ENCODE measurements at places on chromosomes 16 and 17. TPM values are rescaled to one million over a fixed set of nuclear protein-coding genes. Genes with fewer than 3 reads are reported as not detected.

Gene SNAI3
- not detected for total RNA-seq

Gene NUPR1
- total RNA-seq, result 72.5 TPM

Gene GDPD3
- 1.8 TPM for total RNA-seq

Gene GNAO1
- not detected for total RNA-seq

Gene KRT16
- total RNA-seq, result 2.2 TPM

Gene TBC1D3K
- not detected for total RNA-seq

Gene SLC5A11
- total RNA-seq, result 0.05 TPM

Gene CBFA2T3
- total RNA-seq, result 0.05 TPM

GRCh38 chr16:15054357-15055140, 1.3 kb downstream of the NTAN1 start:
- peak; percentile 13 for DNase-seq

DNA sequence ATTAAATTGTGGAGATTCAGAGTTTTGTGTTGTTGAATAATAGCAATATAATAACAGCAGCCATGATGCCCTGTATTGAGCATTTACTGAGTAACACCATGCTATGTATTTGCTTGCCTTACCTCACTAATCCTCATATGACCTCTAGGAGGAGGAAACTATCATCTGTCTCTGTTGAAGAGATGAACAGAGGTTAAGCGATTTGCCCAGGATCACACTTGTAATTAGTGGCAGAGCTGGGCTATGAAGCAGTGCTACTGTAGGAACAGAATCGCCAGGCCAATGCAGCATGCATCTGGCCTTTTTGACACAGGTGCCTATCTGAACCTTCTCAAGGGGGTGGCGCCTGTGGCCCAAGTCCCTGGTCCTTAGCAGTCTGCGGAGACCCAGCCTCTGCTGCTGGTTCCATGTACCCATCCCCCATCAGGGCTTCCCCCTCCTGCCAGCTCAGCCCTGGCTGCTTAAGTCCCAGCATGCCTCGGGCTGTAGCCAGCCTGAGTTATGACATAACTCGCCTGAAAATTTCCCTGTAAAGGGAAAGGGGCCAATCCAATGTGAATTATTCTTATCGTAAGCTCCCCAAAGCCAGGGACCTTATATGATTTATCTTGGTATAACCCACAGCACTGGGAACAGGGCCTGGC, 50.4 kb upstream of the HS3ST2 start:
- DNase-seq, result no peak

DNA sequence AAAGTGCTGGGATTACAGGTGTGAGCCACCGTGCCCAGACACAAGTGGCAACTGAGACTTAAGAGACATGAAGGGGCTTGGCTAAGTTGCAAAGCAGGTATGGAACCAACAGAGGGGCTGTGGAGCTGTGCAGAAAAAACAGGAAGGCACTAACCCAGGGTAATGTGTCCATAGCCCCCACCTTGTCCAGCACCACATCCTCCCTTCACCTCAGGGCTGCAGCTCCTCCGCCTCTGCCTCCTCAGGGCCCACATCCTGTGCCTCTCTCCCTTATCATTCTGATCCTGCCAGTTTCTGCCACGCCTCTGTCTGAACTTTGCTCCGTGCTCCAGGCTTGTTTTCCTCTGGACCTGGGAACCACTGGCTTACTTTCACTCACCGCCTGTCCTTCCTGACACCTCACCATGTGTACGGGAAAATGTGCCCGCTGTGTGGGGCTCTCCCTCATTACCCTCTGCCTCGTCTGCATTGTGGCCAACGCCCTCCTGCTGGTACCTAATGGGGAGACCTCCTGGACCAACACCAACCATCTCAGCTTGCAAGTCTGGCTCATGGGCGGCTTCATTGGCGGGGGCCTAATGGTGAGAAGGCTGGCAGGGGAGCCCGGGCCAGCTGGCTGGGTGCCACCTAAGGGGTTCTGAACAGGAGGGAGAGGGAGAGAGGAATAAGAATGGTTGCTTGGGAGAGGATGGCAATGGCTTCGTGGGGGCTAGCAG, at the start of gene TM4SF5:
TSS of gene TM4SF5 (plus strand) at position 368 of the 716 bp plus-strand sequence. CDS start at position 405, 37 bp downstream.
- DNase-seq, result peak; percentile 41

- no peak for DNase-seq
Observed at GRCh38 chr17:62648956-62649294, 21.5 kb downstream of the MRC2 start.

DNA sequence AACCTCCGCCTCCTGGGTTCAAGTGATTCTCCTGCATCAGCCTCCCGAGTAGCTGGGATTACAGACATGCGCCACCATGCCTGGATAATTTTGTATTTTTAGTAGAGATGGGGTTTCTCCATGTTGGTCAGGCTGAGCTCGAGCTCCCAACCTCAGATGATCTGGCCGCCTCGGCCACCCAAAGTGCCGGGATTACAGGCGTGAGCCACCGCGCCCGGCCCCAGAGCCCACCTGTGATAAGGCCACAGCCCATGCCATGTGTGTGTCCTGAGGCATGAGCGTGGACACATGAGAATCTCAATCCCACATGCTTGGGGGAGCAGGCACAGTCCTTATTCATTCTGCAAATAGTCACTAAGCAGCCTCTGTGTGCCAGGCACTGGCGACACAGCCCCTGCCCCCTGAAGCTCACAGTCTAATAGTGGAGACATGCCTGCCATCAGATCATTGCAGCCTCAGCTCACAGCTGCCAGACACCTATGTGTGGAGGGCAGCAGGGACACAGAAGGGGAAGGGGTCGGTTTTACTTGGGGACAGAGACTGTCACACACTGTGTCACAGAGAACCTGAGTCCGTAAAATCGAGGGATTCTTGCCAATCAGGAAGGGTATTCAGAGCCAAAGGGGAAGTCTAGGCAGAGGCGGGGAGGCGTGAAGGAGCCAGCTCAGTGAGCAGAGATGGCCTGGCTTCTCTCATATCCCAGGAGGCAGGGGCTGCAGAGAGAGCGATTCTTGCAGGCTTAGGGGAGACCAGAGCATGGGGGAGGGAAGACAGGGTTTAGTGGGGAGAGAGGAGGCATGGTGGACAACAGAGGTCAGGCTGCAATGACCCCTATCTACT, 9.4 kb upstream of the ABCC3 start:
- no peak for DNase-seq

DNA sequence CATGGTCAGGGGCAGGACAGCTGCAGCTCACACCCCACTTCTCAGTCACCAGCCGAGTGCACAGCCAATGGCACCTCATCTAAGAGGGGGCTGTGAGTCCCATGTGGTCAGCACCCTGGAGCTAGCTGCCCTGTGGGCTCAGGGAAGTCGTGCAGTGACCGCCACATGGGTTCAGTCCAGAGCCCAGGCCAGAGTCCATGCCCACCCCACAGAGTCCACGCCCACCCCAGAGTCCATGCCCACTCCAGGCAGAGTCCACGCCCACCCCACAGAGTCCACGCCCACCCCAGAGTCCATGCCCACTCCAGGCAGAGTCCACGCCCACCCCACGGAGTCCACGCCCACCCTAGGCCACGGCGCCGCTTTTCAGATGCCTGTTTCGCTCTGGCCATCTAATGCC, 24.1 kb downstream of the SLC7A5 start:
- DNase-seq, result no peak

GRCh38 chr17:75116737-75117136, 7.0 kb downstream of the ARMC7 start:
- DNase-seq, result no peak

DNA sequence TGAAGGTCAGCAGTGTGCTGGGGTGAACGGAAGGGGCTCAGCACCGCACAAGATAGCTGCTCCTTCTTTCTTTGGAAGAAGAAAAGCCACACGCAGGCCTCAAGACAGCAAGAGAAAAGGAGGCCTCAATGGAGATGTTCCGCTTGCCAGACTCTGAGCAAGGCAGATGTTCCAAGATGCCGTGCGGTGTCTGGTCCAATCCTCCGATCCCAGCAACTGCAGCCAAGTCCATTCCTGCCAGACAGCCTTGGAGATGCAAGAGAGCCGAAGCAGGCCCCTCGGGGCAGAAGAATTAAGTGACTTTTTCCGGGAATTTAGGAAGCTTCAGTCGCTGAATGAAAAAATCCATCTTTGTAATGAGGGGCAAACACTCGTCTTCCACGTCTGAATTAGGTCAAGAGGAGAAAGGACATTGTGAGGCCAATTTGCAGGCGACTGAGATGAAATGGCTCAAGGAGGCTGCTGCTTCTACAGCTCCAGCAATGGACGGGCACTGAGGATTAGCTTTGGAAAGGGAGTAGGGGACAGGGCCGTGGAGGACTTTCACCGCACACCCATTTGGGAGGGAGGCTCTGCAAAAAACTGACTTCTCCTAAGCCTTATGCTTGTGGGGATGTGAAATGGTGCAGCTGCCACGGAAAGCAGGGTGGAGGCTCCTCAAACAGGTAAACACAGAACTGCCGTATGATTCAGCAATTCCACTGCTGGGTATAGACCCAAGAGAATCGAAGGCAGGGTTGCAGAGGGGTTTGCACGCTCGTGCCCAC, 44.7 kb downstream of the RPH3AL start:
- no peak for DNase-seq

DNA sequence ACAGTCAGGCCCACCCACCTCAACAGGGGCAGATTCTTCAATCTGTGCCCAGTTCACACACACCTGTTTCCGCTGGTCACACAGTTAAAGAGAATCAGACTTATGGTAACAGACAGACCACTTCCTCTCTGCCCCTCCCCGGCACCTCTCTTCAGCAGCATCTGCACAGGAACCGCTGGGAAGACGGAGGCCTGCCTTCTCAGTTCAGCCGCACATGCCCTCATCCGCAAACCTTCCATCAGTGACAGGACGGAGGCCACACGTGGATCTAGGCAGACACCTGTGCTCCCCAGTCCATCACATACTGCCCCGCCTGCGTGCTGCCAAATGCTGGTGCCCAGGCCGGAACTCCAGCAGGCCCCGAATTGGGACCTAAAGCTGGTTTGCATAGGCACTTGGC, 10.3 kb downstream of the PHB1 start:
- DNase-seq, result no peak

GRCh38 chr17:50721194-50722010, 2.0 kb downstream of the LUC7L3 start:
- no peak for DNase-seq

- DNase-seq, result no peak
Observed at GRCh38 chr17:69669441-69670178, 255.1 kb downstream of the MAP2K6 start.

GRCh38 chr16:87132361-87133014, 184.7 kb downstream of the C16orf95 start:
- no peak for DNase-seq

GRCh38 chr16:83481589-83481988, 326.2 kb upstream of the HSBP1 start:
- no peak for DNase-seq

DNA sequence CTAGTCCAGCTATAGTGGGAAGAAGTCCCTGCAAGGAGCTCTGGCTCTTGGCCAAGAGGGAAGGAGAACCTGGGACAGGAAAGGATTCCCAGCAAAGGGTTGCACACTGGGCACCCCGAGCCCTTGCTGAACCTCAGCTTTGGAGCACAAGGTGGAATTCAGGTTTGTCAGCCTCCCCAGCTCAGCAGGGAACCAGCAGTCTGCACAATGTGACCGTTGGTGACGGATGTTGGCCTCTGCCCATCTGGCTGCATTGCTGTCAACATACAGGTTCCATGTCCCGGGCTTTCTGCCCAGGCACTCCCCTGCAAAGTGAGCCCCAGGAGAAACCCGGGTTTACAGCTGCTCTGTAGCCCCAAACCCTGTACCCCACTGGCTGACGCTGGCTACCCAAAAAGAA, 6.7 kb downstream of the RPRML start:
- no peak for DNase-seq

DNA sequence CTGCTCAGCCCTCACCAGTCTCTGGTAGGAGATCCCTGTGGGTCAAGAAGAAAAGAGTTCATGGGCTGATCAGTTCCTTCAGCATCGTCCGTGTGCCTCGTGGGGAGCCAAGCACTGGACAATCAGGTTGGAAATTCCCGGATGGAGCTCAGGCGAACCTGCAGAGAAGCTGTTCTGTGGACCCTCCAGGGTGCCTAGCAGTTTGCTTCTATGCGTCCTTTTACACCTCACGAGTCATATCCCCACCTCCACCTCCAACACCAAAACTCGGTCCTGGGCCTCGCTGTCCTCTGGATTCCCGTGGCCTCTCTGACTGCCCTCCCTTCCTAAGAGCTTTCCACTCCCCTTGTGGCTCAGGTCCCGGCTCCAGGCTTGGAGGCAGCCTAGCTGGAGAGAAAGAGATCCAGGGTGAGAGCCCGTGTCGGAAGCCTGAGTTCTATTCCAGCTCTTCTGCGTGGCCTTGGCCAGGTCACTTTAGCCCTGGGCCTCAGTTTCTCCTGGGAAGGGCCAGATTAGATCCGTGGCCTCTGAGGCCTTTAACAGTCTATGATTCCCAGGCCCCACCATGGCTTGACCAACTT, 26.2 kb upstream of the PIK3R6 start:
- DNase-seq, result no peak

- DNase-seq, result no peak
Observed at GRCh38 chr17:61352408-61352770, 47.3 kb upstream of the TBX2 start.

DNA sequence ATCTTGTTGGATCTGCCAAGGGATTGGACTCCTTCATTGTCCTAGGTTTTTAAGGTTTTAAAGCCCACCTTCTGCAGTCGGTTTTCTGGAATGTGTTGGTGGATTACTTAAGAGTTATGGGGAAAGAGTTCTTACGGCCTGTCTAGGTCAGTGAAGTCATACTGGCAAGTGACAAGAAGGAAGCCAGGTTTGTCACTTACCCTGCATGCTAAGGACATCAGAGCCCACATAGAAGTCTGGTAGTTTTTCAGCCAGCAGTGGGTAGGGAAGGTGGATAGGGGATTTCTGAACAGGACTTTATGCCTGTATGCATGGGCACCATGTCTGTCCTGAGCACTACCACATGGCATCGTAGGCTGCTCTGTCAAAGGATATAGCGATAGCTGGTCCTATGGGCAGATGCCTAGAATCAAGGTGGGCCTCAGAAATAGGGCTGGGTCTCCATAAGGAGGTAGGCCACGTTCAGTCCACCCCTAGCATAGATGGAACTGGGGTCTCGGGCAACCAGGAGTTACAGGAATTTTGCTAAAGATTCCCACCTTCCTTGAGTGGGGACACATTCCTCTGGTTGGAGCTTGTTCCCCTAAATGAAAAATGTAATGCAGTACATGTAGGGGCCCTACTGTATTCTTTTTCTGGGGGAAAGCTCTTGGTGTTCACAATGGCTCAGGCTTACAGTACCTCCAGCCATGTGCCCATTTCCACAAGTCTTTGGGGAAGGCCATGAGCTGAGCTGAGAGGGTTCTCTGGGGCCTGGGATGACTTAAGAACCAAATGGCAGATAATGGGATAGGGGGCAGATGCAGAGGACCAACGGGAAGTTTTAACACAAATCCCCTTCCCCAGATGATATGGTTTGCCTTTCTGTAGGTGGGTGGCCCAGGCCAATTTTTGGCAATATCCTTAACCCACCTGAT, 27.5 kb downstream of the TRPV2 start:
- DNase-seq, result no peak
